SIG-M5 (cell line): ENCODE measurements at places on chromosomes 2 and 18.

DNA sequence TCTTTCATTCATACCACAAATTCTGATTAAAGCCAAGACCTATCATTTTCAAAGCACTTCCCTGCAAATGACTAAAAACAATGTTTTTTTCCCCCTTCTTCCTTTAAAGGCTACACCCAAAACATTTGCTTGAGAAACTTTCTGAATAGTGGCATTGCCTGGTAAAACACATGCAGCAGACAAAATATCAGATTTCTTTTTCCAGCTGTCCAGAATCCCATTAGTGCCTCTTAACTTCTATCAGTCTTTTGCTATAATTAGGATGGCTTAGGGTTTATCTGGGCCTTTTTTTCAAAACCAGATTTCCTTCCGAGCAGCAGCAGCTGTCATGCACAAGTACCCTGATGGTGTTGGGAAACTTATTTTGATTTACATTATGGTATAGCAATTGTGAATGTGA, 50.6 kb downstream of the ALPK2 start:
- DNase-seq, result no peak

DNA sequence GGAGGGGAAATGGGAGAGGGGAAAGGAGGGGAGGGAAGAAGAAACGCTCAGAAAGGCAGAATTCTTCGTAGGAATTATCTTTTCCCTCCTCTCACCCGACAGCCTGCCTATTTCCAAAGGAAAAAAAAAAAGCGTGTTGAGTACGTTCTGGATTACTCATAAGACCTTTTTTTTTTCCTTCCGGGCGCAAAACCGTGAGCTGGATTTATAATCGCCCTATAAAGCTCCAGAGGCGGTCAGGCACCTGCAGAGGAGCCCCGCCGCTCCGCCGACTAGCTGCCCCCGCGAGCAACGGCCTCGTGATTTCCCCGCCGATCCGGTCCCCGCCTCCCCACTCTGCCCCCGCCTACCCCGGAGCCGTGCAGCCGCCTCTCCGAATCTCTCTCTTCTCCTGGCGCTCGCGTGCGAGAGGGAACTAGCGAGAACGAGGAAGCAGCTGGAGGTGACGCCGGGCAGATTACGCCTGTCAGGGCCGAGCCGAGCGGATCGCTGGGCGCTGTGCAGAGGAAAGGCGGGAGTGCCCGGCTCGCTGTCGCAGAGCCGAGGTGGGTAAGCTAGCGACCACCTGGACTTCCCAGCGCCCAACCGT, at the start of gene GAD1:
Gene GAD1 (plus strand): TSS at position 384 of the 589 bp plus-strand sequence. CDS start 1,705 bp downstream, outside the sequence.
- peak; percentile 34 for DNase-seq

- no peak for DNase-seq
Measured at GRCh38 chr18:70337139-70337972, 48.5 kb downstream of the SOCS6 start.

- no peak for DNase-seq
Measured at GRCh38 chr2:209636076-209636475, 135.6 kb upstream of the UNC80 start.

GRCh38 chr2:16161768-16162490, 221.6 kb downstream of the MYCN start:
- no peak for DNase-seq

GRCh38 chr2:99706735-99707134, 216.9 kb upstream of the REV1 start:
- DNase-seq, result no peak

- no peak for DNase-seq
Measured at GRCh38 chr2:210617732-210618330, 61.4 kb downstream of the CPS1 start.

DNA sequence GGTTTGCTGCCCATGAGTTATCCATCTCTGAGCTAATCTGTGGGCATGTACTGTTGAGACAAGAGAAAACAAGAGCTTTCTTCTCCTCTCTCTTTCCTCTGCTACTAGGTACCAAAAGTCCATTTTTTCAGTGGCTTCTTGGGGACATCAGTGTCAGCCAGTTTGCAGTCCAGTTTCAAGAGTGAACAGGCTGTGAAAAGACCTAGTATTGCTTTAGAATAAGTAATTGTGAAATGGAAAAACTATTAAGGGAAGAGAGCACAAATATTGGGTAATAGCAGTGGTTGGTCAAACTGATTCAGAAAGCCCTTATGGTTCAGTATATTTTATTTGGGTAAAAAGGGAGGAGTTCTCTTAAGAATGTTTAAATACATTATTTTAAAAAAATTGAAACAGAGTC, 33.0 kb upstream of the MEP1B start:
- DNase-seq, result no peak

GRCh38 chr2:198054299-198054698, 249.9 kb downstream of the PLCL1 start:
- no peak for DNase-seq

GRCh38 chr2:195319548-195320412, 337.2 kb upstream of the SLC39A10 start:
- no peak for DNase-seq

DNA sequence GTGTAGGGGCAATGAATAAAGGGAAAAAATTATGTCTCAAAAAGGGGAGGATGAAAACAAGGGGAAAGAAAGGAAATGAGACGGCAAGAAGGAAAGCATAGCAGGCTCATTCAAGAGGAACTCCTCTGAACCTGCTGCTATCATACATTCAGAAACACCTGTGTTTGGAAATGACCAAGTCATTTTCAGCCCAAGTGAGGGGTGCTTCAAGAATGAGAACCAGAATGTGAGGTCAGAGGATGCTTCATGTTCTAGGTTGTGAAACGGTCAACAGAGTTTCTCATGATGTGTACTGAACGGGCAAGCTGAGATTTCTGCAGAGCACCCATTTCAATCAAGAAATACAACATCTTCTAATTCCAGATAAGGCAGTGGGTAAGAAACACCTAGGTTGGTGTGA, 1367.2 kb upstream of the CELF4 start:
- no peak for DNase-seq

DNA sequence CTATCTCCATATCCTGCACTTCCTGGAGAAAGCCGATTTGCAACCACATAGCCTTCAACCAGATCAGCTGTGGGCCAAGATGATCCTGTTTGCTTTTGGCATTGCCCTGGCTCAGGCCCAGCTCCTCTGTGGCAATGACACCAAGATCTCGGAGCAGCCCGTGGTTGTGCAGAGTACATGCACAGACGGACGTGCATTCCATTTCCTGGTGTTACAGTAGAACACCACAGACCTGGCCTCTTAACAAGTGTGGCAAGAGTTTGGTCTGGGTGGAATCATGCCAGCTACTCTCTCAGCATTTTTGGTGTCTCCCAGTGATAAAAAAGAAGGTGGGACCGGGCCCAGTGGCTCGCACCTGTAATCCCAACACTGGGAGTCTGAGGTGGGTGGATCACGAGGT, 20.0 kb downstream of the MALT1 start:
- DNase-seq, result no peak

DNA sequence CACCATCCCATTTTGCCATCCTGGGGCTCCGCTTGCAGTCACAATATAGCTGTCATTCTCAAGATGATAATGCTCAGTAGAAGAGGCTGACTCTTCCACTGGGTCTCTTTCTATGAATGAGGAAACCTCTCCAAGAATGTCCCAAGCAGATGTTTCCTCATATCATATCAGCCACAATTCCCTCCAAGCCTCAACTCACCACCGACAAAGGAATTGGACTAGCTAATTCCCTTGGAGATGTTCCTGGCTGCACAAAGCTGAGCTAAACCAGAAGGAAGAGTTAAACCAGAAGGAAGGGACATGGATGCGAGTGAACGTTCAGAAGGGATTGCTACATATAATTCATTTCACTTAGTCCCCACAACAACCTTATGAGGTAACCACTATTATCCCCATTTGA, 65.0 kb upstream of the NPAS2 start:
- DNase-seq, result no peak

DNA sequence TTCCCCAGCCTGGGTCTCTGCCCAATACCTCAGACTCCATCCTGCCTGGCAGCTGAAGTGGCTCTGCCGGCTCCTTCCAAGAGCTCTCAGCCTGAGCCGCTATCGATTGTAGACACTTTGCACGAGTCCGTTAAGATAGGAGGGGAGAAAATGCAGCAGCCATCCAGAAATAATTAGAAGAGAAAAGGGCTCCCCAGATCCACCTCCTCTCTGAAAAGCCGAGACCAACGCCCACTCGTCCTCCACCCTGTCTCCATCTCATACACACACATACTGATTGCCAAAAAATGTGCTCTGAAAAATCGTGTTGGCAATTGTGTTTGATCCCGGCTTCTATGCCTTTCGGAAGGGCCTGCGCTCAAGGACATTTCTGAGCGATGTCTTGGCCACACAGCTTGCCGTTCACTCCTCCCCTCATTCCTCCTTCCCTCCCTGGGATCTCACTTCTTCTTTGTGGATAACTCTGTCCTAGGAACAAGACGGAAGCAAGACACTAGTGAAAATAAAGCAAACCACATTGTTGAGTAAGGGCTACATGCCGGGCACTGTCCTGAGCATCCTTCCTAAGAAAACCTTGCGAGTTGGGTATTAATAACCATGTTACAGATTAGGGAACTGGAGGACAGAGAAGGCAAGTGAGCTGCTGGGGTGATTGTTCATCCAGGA, 372.8 kb upstream of the MYT1L start:
- DNase-seq, result no peak

GRCh38 chr2:240431661-240432424, 3.6 kb upstream of the GPC1 start:
- no peak for DNase-seq

DNA sequence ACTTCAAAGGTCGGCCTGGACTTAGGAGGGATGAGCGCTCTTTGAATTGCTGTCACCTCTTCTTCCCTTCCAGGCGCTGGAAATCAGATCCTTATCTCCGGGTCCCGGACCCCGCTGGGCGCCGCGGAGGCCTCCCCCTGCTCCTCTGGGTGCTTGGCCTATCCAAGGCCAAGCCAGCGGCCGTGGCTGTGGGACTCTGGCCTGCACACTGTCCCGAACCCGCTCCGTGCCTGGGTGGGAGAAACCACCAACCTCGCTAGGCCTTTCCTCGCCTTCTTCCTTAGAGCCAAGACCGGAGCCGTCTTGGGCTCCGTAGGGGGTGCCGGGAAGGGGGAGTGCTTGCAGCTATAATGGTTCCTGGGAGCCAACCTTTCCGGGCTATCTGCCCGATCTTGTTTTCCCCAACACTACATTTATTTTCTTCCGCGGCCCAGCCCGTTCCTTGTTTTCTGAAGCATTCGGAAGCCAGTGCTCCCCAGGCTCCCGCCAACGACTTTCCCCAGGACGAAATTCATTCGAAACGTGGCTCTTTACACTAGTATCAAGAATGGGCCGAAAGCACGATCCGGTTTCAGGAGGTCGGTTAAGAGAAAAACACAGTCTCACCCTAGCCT, 2.4 kb downstream of the OSR1 start:
- no peak for DNase-seq

- DNase-seq, result no peak
Measured at GRCh38 chr2:85702172-85702571, 8.0 kb downstream of the GNLY start.

GRCh38 chr2:116223912-116224311, 1590.6 kb upstream of the DDX18 start:
- DNase-seq, result no peak

DNA sequence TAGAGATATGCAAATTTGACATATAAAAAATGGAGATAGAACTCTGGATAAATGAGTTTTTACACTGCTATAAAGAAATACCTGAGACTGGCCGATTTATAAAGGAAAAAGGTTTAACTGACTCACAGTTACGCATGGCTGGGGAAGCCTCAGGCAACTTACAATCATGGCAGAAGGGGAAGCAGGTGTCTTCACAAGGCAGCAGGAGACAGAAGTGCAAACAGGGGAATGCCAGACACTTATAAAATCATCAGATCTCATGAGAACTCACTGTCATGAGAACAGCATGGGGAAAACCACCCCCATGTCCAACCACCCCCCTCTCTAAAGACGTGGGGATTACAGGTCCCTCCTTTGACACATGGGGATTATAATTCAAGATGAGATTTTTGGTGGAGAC, 1540.2 kb upstream of the SLC39A10 start:
- DNase-seq, result no peak

DNA sequence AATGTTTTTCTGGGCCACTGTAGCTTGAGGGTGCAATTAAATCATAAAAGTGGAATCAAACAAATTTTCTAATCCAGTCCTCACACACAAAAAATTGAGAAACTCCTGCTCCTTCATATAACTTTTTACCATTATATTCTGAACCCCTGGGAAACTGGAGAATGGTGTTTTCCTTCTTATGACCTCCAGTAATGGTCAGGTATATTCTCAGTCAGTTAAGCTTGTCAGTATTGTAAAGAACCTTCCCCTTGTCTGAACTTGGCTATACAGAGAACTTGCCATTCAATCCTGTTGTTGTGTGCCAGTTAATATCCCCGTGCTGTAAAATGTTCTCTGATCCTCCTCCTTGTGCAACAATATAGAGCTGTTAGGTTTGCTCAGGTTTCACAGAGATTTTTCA, 39.5 kb downstream of the ZNF804A start:
- no peak for DNase-seq

DNA sequence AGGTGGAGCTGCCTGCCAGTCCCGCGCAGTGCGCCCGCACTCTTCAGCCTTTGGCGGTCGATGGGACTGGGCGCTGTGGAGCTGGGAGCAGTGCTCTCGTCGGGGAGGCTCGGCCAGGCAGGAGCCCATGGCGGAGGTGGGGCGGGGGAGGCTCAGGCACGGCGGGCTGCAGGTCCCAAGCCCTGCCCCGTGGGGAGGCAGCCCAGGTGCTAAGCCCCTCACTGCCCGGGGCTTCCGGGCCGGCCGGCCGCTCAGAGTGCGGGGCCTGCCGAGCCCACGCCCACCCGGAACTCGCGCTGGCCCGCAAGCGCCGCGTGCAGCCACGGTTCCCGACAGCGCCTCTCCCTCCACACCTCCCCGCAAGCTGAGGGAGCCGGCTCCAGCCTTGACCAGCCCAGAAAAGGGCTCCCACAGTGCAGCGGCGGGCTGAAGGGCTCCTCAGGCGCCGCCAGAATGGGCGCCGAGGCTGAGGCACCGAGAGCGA, 316.4 kb downstream of the RND3 start:
- DNase-seq, result no peak

DNA sequence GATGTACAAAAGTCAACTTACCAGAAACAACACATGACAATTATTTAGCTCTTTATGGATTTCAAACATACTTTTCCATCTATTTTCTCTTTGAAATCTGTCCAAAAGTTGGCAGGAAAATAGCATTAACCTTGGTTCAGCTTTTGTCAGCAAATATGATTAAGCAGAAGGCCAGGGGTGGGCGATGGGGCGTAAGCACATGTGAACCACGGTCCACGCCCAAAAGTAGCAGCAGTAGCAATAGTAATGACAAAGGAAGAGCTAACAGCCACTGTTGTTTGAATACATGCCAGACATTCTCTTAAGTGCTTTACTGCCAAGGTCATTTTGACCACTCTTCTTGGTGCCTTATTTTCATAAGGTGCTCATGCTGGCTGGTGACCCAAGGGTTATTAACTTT, 73.5 kb downstream of the ANTXR1 start:
- DNase-seq, result no peak
